ENCODE measurements at places on chromosomes 4 and X.

GRCh38 chr4:45647823-45648222 is 476.0 kb downstream of the GABRG1 start:
- DNase-seq, result no peak

DNA sequence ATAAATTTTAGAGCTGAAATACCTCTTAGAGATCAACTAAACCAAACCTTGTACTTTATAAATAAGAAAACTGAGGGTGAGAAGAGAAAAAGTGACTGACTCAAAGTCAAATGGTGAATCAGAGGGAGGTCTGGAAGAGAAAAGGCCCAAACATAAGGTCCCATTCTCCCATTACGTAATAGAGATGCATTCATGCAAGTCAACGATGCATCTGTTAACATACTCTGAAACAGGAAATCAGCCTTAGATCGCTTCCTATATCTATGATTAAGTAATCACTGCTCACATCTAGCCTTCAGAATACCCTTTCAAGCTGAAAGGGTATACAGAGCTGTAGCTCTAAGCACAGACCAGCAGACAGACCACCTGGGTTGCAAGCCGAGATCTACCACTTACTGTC is 6.5 kb downstream of the RNF150 start:
- DNase-seq, result no peak

- no peak for DNase-seq
Measured at GRCh38 chr4:167088115-167088514, 146.2 kb downstream of the SPOCK3 start.

GRCh38 chrX:31314921-31315320 is 243.1 kb upstream of the FTHL17 start:
- no peak for DNase-seq

- no peak for DNase-seq
Measured at GRCh38 chrX:153382563-153383482, 18.3 kb downstream of the PNMA6E start.

DNA sequence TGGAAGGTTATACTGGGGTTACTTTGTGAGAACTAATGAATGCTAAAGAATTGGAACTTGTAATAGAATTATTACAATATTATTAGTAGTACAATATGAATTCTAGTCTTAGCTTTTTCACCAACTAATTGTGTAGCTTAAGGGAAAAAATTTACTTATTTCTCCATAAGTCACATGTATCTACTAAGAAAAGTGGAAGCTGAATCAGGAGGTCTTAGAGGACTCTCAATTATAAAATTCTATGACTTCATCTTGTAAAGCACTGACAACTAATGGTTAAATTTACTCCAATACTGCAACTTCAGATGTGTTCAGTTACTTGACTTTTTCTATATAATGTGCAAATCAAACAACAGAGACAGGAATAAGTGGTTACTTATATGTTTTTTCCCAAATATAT is 899 bp upstream of the TMPRSS11D start:
- DNase-seq, result no peak

DNA sequence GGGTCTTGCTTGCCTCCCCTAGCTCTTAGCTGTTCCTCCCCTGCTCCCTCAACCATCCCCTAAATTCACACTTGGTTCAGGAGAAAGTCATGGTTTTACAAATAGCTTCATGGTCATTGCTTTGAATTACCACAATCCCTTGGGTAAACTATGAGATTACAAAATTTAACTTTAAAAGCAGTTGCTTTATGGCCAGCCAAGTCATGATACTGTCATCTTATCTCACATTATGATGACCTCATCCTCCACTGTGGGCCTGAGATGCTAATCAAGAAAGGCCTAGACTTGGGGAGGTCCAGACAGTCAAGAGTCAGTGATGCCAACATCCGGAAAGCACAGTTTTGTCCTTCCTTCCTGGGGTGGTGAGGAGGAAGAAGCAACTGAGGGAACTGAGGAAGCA is 10.5 kb upstream of the FGF16 start:
- DNase-seq, result no peak

DNA sequence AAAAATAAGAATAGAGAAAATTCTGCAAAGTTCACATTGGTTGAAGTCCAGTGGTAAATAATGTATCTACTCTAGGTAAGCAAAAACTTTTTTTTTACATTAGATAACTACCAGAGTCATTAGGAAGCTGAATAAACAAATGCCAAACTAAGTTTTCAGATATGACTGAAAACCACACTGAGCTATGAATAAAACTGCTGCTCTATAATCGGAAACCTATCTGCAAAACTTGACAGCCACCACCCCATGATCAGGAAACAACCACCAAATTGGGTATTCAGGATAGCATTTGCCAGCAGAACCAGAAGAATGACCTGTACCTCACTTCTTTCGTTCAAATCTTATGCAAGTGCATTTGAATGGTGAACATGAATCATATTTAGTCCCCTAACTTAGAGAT is 173.0 kb upstream of the TET2 start:
- DNase-seq, result no peak

GRCh38 chrX:88621278-88621677 is 125.7 kb upstream of the CPXCR1 start:
- no peak for DNase-seq

DNA sequence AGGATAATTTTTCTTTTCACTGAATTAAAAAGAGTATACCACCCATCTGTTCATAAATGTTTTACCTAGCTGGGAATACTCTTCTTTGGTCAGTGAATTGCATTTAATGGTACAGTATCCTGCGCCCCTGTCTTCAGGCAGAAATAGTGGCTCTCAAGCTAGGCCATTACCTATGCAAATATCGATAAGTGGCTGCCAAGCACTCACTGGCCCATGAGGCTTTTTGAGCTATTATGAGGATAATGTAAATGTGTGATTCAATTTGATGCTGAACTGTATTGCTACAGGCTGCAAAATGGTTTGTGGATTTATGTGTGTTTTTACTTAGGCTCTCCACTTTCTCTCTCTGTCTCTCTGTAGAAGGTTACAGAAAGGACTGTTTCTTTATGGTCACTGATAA is 30.1 kb upstream of the MTMR1 start:
- no peak for DNase-seq

DNA sequence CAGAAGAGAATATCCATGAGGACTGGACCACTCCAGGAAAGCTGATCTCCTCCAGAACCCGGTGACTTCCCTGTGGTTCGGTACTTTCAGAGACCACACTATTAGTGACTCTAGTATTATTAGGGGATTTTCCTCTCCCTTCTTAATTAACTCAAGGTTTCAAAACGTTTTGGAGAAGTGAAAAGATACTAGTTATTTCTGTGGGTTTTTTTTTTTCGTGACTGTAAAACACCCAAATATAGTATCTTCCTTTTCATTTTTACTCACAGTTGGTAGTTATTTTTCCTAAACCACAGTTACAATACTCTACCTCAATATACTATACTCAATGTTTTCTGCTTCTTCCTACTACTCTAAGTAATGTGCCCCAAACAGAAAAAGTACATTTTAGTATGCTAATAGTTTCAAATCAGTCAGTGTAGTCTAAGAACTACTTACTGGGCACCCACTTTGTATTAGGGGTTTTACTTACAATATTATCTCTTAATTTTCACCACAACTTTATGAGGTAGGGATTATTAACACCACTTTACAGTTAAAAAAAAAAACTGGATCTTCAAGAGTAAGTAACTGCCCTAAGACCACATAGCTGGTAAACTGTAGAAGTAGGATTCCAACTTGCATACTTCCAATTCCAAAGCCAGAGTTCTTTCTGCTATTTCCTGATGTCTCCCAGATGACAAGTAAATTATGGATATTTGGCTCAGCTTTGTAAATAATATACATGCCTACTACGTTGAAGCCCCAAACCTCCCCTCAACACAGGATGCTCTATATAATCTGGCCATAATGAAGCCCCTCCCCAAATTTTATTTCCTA is 45.0 kb downstream of the SLC9A7 start:
- no peak for DNase-seq

GRCh38 chr4:155787113-155787710 is 28.4 kb downstream of the GUCY1B1 start:
- DNase-seq, result peak; percentile 12

DNA sequence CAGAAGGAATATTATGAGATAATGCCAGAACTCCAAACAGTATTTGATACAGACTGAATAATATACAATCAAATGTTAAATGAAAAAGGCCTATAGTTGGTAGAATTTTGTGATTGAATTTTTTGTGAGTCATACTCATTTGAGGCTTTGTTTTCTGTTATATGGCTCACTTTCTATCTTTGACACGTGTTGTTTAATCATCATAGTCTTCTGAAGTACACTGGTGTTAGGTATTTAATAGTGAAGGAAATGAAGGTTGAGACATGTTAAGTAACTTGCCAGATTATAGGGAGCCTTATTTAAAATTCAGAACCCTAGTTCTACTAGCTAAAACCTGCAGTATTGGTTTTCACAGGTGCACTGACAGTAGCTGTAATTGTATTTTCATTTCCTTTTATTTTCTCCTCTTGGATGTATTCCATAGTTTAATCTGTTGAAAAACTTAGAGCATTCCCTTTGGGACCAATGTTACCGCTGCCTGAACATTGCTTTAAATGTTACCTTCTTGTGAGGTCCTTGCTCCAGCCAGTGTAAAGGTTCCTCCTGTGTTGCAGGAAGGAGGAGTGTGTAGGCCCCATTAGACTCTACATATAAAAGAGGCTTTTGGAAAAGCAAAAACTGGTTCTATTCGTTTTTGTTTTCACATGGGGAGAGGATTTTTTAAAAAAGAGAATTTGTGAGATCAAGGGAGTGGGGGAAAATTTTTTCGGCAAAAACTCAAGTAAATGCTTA is 224.1 kb downstream of the ARHGAP10 start:
- DNase-seq, result no peak

DNA sequence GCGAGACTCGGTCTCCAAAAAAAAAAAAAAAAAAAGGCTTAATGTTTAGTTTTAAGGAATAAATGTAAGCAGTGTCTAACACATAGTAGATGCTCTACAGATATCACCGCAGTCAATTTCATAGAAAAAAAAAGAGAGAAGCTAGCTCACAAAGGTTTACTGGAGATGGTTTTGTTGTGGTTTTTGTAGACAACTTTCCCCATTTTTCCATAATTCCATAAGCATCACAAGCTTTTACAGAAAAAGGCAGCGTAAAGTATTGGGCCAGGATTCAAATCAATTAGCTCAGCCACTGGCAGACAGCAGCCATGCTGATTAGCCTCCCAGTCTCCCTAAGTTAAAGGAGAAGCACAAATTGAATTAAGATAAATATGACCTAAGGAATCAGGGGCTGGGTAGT is 1.5 kb downstream of the GRSF1 start:
- no peak for DNase-seq

- no peak for DNase-seq
Measured at GRCh38 chrX:117892469-117892868, 224.1 kb downstream of the KLHL13 start.

- no peak for DNase-seq
Measured at GRCh38 chrX:79366873-79367749, at the start of gene ITM2A. TSS of gene ITM2A (minus strand) at chrX:79367334. CDS start at chrX:79367215, 119 bp downstream.

- DNase-seq, result no peak
Measured at GRCh38 chrX:46573892-46574773, 568 bp downstream of the CHST7 start.

GRCh38 chr4:10021653-10022023 is 341 bp upstream of the SLC2A9 start:
- DNase-seq, result no peak

Measured in midbrain (tissue), 1 donor.